Sigmoid colon (tissue), 7 donors: ENCODE measurements at places on chromosomes 13 and 19. TPM values are rescaled to one million over a fixed set of nuclear protein-coding genes. Genes with fewer than 3 reads are reported as not detected.

The HIPK4 gene
- polyA plus RNA-seq, result 0.06 TPM

The LAIR2 gene
- not detected for polyA plus RNA-seq

The TOMM40 gene
- polyA plus RNA-seq, result 32.4 TPM

- no peak overlapping the region for H3K4me3 ChIP-seq
- no peaks in the 10 kb centered on the region for H3K36me3 ChIP-seq
- no peaks in the 10 kb centered on the region for H3K27me3 ChIP-seq
- H3K4me1 ChIP-seq, result no peaks in the 10 kb centered on the region
- H3K27ac ChIP-seq, result no peak overlapping the region
Measured at GRCh38 chr13:91381371-91381770, 17.1 kb upstream of the GPC5 start.

DNA sequence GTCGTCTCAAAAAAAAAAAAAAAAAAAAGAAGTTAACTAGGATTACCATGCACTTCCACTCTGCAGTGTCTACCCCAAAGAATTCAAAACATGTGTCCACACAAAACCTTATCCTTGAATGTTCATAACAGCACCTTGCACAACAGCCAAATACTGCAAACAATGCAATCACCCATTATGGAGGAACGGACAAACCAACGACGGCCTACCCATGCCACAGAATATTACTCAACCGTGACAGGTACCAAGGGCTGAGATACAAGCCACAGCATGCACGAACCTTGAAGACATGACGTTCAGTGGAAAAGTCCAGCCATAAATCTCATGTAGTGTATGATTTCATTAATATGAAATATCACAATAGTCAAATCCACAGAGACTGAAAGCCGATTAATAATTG is 3.0 kb upstream of the SHISA7 start:
- DNase-seq, result no peak
- H3K27ac ChIP-seq, result no peak overlapping the region
- no peaks in the 10 kb centered on the region for H3K4me1 ChIP-seq

DNA sequence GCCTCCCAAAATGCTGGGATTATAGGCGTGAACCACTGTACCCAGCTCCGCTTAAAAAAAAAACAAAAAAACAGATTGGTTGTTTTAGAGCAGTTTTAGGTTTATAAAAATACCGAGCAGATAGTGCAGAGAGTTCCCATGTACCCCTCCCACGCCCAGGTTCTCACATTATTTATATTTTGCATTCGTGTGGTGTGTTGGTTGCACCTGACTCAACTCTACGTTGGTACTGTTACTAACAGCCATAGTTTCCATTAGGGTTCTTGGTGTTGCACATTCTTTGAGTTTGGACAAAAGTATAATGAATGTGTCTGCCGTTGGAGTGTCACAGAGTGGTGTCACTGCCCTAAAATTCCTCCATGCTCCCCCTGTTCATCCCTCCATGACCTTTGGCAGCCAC is 29.1 kb downstream of the MYO9B start:
- peaks cover 31% of the 10 kb centered on the region for H3K36me3 ChIP-seq
- H3K27me3 ChIP-seq, result no peaks in the 10 kb centered on the region
- no peak for DNase-seq
- H3K27ac ChIP-seq, result peak overlapping the region; percentile 15
- H3K4me1 ChIP-seq, result peaks cover 20% of the 10 kb centered on the region
- no peak overlapping the region for H3K4me3 ChIP-seq

DNA sequence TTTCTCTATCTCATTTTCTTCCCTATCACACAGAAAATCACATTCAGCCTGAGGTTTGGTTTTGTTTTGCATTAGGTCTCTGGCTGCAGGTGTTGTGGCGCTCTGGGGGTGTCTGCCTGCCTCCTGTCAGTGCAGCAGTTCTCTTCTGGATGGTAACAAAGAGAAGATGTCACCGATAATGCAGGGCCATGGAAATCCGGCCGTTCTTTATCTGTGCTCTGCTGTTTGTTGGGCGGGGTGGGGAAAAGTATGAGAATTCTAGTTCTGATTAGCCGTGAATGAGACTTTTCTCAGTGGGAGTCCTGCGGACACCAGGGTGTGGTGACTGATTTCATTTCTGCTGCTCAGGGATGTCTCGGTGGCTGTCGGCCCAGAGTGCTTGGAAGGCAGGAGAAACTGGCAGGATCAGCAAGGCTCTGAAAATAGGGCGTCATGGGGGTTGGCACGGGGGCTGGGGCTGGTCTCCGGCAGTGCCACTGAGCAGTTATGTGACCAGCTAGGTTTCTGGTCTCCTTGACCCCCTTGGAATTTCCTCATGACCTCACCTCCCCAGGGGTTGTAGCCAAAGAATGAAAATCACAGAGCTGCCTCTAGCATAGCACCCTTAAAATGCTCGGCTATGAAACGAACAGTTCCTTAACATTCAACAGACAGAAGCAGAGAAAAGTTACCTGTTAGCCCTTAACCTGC is 5.0 kb downstream of the RNF113B start:
- H3K4me3 ChIP-seq, result peak overlapping the region; percentile 27
- peaks cover 38% of the 10 kb centered on the region for H3K4me1 ChIP-seq
- H3K27ac ChIP-seq, result peak overlapping the region; percentile 84
- H3K36me3 ChIP-seq, result no peaks in the 10 kb centered on the region
- no peaks in the 10 kb centered on the region for H3K27me3 ChIP-seq

- H3K4me3 ChIP-seq, result peak overlapping the region; percentile 44
- H3K27ac ChIP-seq, result no peak overlapping the region
- no peaks in the 10 kb centered on the region for H3K36me3 ChIP-seq
- DNase-seq, result no peak
Measured at GRCh38 chr19:12833738-12834565, 427 bp downstream of the RTBDN start.
